ENCODE measurements at places on chromosomes 5 and 9. TPM values are rescaled to one million over a fixed set of nuclear protein-coding genes. Genes with fewer than 3 reads are reported as not detected.

Gene STING1
- 53.8 TPM for total RNA-seq

Gene CORO2A
- total RNA-seq: 1.3 TPM

Gene MYORG
- total RNA-seq: 1.2 TPM

Gene LCP2
- 6.4 TPM for total RNA-seq

Gene SEMA5A
- total RNA-seq: 4.3 TPM

Gene WNT8A
- total RNA-seq: not detected

Gene SCGB3A2
- not detected for total RNA-seq

Gene CCDC152
- 3.7 TPM for total RNA-seq

Gene HCN1
- not detected for total RNA-seq

Gene TRIP13
- total RNA-seq: 3.9 TPM

Gene CER1
- total RNA-seq: not detected

Gene AKNA
- total RNA-seq: 21.1 TPM

Gene TRAF1
- total RNA-seq: 4.1 TPM

Gene COL15A1
- total RNA-seq: 19.3 TPM

Gene ADAMTS6
- 3.2 TPM for total RNA-seq

Gene C7
- 2,709 TPM for total RNA-seq

Gene SOHLH1
- not detected for total RNA-seq

Gene SAXO1
- total RNA-seq: 0.10 TPM

Gene PCDHB16
- 6.6 TPM for total RNA-seq

Gene MARCOL
- total RNA-seq: not detected

Gene SH2D3C
- 17.0 TPM for total RNA-seq

Gene GFPT2
- total RNA-seq: 34.0 TPM

Gene FER
- total RNA-seq: 28.0 TPM

Gene PRRT1B
- total RNA-seq: not detected

Gene THBS4
- total RNA-seq: 2.9 TPM

Gene CCL19
- 0.97 TPM for total RNA-seq

Gene EDIL3
- 12.4 TPM for total RNA-seq

Gene DAPK1
- 86.7 TPM for total RNA-seq

Gene LHX3
- not detected for total RNA-seq

Gene FBLL1
- total RNA-seq: 0.60 TPM

Gene PCDHAC2
- 0.22 TPM for total RNA-seq

Gene TNC
- 3.8 TPM for total RNA-seq

Gene CAMK4
- total RNA-seq: 1.4 TPM

Gene CACFD1
- 20.6 TPM for total RNA-seq

Gene KCNV2
- total RNA-seq: not detected

Gene SPINK7
- total RNA-seq: not detected

Gene GLDC
- total RNA-seq: 0.79 TPM

All from ovary (tissue), 10 donors.